Fibroblast of skin of right biceps (primary cell): ENCODE measurements at places on chromosomes 12 and 14.

GRCh38 chr12:14010989-14011388 lies 29.6 kb upstream of the GRIN2B start:
- DNase-seq = no peak

- peak; percentile 75 for DNase-seq
Measured at GRCh38 chr14:71686677-71687076, 245.6 kb upstream of the RGS6 start.

GRCh38 chr12:42590330-42590934 lies 886 bp upstream of the PRICKLE1 start:
- DNase-seq = no peak

GRCh38 chr14:67986131-67986841 lies 166.7 kb downstream of the RAD51B start:
- DNase-seq = peak; percentile 89

DNA sequence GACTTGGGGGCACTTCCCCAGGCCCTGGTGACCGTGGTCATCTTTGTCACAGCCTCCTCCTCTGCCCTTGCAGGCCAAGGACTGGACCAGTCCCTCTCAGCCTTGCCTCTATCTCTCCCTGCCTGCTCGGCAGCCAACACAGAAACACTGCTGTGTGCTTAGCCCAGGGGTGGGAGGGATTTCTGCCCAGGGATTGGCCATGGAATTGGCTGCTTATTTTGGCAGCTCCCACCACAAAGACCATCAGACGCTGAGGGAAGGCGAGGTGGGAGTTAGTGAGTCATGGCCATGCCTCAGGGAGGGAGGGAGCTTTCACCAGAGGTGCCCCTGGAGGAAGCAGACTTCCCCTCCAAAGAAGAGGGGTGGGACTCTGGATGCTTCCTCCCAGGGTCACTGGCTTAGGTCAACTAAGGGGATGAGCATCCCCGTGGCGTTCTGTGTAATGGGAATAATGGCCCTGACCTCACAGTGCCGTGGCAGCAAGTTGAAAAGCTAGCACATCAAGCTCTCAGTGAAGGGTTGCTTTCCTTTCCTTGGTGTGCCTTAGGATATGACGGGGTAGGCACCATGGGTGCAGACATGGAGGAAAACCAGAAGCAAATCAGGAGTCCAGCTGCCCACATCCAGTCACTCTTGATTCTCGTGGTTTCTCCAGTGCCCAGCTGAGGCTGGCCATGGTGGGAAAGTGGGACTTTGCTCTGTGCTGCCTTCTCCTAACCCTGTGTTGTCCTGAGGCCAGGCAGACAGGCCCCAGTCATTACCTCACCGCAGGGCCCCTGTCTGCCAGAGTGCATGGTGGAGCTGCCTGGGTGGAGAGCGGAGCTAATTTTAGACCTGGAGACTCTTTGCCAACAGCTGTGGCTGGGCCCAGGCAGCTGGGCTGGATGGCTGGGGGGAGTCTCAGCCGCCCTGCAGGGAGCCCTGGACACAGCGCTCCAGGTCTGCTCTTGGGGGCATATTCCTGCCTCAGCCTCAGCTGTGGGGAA lies 21.4 kb downstream of the B4GALNT3 start:
- peak; percentile 73 for DNase-seq

- peak; percentile 61 for DNase-seq
Measured at GRCh38 chr12:45191239-45191638, 24.7 kb upstream of the ANO6 start.

- no peak for DNase-seq
Measured at GRCh38 chr12:132028111-132028510, 78.4 kb downstream of the EP400 start.

DNA sequence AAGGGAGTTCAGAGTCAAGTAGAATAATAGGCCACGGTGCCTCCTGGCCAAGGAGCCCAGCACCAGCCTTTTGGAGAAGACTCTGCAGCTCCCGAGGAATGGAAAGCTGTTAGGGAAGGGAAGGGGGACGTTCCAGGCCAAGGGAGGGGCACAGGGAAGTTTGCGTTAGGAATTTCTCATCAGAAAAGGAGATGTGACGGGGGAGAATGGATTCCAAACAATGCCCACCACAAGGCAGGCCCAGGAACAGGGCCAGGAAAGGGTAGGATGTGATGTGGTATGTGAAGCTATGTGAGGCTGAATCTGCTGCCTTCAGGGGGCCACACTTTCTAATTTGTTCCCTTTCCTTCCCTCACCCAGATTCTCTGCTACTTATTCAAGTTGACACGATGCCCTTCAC lies 46.0 kb downstream of the DGLUCY start:
- peak; percentile 27 for DNase-seq

DNA sequence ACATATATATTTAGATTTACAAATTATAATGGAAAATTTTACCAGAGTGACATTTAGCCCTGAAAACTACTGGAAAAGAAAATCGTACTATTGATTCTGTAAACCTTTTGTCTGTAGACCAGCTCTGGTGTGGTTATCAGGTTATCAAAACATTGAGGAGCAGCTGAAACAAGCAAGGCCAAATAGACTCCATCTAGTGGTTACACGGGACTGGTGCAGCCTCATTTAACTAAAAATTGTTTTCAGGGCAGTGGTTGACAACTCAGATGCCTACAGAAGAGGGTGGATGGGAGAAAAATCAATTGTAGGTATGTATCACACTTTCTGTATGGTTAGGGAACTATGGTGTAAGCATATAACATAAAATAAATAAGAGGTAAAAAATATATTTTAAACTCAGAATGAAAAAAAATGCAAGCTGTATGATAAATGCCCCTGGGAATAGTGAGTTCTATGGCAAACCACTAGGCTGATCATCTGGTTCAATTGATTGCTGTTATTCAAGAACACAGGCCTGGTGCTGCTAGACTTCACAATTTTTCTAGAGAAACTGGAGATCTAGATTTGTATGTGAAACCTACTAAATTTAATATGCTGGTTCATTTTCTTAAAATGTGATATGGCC lies 51.2 kb downstream of the ACSS3 start:
- peak; percentile 43 for DNase-seq

GRCh38 chr14:65287264-65288131 lies 125.0 kb upstream of the FUT8 start:
- DNase-seq = no peak

DNA sequence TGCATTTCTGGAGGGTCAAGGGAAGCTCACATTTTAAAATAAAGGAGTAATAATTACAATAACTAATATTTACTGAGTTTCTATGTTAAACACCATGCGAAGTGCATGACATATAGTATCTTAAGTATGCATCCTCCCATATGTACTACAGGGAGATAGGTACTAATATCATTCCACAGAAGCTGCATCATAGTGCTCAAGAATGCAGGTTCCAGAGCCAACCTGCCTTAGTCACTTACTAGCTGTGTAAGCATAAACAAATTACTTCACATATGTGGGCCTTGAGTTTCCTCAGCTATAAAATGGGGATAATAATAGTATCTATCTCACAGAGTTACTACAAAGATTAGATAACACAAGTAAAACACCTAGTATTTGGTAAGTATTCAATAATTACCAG lies 18.3 kb downstream of the ARMH4 start:
- DNase-seq = peak; percentile 82

GRCh38 chr12:119089380-119090013 lies 89.2 kb upstream of the HSPB8 start:
- no peak for DNase-seq

- DNase-seq = no peak
Measured at GRCh38 chr12:131795064-131795463, 33.1 kb upstream of the MMP17 start.
